ENCODE measurements at places on chromosomes 6 and 20.

DNA sequence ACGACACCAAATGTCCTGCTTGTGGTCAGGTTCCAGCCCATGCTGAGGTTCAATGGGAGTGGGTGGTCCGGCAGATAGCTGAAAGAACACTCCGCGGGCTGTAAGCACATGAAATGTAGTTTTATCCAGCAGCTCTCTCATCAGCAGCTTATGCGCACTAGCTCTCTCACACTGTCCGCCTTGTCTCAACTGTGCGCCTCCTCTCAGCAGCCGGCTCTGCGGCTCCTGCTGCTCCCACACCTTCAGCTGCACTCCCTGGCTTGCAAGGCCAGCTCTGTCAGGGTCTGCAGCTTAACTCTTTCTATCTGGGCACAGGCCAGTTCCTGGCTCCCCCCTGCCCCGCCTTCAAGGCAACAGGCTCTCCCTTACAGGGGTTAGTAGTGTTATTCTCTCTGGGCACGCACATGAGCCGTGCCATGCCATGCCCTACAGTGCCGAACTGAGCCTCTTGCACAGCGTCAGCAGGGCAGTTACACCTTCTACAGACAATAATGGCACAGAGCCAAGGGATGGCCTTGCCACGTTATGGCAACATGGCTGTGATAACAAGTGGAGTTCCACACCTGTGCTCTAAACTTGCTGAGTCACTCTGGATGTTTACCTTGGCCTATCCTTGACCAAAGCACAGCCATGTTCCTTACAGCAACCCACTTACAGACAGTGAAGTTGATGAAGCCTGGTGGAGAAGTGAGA, 84.0 kb upstream of the LRFN2 start:
- DNase-seq = no peak

GRCh38 chr6:133834472-133835170, 54.3 kb upstream of the TCF21 start:
- DNase-seq = no peak

DNA sequence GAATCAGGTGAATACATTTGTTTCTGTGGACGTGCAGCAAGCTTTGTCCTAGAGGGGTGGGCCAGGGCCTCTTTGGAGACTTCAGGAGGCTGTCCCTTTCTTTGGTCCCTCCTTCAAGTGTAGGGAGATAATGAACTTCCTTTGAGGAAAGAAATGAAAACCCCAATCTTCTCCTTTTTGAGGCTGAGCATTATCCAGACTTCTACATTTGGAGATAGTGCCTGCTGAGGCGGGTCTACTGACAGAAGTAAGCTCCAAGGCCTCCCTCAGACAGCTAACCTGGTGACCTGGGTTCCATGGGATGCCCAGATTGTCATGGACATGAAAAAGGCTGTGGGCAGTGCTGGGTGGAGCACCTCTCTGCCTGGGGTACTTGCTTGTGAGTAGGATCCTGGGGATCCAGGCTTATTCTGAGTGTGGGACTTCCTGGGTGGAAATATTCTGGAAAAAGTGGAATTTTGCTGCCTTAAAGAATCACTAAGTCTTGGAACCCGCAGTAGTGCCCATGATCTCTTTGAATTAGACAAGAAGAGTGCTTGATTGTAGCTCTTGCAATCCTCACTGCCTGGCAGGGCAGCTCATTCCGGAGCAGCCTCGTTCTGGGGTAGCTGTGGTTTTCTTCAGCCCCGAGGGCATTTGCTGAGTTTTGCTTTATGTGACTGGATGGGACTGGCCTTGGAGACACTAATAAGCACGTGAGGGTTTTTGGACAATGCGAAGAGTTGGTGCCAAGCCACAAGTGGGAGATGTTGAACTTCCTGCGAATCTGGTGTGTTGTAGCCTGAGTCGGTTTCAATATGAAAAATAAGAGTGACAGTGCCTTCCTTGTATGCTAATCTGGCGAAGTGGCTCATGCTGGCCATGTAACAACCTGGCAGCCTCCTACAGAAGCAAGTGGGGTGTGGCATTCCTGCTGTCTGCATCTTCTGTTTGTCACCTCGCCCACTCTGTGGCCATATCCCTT, 28.1 kb downstream of the SNRNP48 start:
- no peak for DNase-seq

GRCh38 chr20:51461306-51461705, 81.2 kb downstream of the NFATC2 start:
- no peak for DNase-seq

DNA sequence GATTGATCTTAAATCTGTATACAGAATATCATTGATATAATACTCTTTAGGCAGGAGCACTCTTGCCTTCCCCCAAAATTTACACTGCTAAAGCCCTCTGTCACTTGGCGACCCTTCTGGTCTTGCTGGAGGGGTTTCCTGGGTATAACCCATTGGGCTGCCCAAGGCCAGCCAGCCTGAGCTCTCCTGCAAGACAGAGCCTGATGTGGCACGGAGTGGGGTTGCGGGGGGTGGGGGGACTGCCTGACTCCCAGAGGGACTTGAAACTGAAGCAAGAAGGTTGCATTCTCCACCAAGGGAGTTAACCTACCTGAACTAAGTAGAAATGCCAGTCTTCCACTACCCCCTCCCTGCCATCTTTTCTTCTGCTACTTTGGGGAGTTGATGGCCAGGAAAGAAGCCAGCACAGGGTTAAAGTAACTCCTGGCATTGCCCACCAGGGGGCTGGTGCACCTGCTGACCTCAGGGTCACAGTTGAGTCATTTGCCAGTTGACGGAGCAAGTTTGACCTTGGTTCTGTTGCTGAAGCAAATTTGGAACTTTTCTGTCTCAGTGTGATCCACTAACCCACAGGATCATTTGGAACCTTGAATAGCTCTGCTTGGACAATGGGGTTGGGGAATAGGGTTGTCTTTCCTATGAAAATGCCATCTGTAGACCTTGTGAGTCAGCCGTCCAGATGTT, 79.4 kb downstream of the ASXL1 start:
- no peak for DNase-seq

DNA sequence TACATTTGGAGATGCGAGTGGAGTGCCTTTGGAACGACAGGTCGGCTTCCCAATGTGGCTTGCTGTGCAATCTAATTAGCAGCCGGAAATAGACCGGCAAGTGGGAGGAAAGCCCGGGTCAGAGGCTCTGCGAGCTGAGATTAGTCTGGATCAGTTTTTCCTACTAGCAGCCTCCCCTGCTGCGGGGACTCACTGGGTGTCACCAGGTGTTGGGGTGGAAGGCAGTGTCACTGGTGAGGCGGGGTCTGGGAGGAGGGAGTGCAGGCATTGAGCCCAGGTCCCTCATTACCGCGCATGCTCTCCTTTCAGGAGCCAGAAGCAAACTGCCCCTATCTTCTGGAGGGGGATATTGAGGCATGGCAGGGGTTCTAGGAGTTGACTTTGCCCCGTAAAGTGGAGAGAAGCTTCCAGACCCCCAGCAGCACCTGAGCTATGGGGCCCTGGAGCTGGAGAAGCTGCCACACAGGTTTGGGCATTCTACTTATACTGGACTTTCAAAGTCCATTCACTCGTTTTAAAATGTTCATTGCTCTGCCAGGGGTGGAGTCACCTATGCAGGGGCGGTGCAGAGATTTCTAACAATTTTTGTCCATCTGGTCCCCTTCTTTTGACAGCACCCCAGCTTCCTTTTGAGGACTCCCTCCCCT, 11.0 kb downstream of the SULF2 start:
- DNase-seq = no peak

DNA sequence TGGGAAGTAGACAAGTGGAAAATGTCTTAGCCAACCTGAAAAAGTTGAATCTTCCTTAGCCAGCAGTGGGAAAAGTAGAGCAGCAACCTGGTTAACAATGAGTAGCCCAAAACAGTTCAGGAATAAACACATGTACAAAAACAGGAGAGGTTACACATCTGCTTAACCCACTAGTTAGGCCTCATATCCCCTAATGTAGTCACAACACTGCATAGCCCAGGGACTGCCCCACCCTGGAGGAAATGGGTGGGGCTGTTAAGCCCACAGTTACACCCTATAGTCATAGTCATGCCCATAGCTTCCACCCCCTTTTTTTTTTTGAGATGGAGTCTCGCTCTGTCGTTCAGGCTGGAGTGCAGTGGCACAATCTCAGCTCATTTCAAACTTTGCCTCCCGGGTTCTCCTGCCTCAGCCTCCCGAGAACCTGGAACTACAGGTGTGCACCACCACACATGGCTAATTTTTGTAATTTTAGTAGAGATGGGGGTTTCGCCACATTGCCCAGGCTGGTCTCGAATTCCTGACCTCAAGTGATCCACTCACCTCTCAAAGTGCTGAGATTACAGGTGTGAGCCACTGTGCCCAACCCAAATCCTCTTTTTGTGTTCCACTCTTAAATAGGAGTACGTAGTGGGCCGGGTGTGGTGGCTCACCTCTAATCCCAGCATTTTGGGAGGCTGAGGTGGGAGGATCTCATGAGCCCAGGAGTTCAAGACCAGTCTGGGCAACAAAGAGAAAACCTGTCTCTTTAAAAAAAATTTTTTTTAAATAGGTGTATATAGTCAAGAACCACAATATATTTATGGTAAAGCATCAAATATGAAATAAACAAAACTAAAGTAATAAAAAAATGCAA, 24.5 kb downstream of the ILRUN start:
- DNase-seq = no peak

DNA sequence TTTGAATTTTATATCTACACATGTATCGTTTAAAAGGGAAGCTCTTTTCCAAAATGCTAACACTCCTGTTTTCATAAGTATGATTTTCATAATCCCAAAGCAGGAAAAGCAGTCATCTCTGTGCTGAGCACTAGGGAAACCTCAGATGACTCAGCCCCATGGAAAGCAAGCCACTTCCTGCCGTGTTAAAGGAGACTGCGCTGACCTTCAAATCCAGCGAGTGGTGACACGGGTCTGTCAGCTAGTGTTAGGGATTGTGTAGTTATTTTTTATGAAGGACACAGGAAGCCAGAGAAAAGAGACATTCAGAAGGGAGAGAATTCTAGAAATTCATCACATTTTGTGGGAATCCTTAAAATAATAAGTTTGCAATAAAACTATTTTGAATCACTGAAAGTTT, 57.0 kb upstream of the CD93 start:
- no peak for DNase-seq

GRCh38 chr6:42744351-42744893, 1.5 kb downstream of the TBCC start:
- no peak for DNase-seq

DNA sequence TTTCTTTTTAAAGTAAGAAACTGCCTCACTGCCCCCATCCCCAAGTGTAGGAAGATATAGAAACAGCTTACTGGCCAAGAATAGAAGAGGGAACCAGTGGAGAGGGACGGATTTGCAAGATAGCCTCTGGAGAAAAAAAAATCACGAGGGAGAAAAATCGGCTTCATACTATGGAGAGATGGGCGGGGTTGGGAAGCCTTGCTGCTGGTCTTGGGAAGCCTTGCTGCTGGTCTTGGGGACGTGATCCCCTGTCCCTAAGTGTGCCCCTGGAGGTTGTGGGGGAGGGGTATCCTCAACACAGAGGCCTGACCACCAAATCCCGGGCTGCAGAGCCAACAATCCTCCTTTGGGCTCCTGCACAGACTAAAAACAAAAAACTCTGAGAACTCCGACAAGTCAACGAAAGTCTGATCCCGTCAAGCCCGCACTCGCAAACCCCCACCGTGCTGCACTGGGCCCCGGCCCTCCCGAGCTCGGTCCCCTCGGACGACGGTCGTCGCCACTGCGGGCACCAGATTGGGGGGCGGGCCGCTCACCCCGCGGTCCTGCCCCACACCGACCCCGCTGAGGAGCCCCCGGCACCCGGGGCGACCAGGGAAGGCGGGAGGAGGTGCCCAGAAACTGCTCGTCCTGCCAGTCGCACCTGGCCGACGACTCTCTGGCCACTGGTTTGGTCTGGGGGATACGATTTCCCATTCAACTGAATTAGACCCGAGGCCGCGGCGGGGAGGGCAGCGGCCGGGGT, 750 bp downstream of the MAP7 start:
- no peak for DNase-seq

GRCh38 chr6:120805276-120805675, 529.0 kb downstream of the TBC1D32 start:
- DNase-seq = no peak

GRCh38 chr6:144365271-144365670, 80.1 kb downstream of the UTRN start:
- DNase-seq = no peak

DNA sequence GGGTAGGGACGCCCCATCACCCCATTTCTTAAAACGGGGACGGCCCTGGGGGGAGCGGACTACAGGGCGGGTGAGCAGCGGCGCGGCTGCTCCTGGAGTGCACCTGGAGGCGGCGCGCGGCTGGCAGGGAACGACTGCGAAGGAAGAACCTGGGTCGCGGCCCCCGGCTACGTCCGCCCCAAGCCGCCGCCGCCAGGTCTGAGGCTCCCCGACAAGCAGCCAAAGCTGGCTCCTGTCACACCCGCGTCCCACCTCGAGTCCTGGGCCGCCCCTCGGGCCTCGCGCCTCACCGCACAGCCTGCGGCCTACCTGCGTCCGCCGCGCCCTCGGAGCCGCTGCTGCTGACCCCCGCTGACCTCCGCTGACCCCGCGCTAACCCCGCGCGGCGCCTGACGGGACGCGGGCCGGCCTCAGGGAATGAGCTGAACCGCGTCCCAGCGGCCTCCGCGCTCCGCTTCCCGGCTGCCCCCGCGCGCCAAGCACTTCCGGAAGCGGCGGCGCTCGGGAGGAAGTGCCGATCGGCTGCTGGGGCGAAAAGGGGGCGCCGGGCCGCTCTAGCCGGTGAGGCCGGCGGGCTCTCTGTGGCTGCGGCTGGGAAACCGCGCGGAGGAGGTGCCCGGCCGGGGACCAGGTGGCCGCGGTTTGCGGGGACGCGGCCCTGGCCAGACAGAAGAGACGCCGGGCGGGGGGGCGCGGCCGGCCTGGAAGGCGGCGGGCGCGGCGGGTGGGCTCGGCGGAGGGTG, at the start of the genes ARFRP1 and ZGPAT:
TSS of gene ARFRP1 (minus strand) at position 419 of the 743 bp plus-strand sequence. CDS start 885 bp downstream, outside the sequence.
TSS of gene ZGPAT (plus strand) at position 482 of the 743 bp plus-strand sequence. CDS start 542 bp downstream, outside the sequence.
- DNase-seq = peak; percentile 64

DNA sequence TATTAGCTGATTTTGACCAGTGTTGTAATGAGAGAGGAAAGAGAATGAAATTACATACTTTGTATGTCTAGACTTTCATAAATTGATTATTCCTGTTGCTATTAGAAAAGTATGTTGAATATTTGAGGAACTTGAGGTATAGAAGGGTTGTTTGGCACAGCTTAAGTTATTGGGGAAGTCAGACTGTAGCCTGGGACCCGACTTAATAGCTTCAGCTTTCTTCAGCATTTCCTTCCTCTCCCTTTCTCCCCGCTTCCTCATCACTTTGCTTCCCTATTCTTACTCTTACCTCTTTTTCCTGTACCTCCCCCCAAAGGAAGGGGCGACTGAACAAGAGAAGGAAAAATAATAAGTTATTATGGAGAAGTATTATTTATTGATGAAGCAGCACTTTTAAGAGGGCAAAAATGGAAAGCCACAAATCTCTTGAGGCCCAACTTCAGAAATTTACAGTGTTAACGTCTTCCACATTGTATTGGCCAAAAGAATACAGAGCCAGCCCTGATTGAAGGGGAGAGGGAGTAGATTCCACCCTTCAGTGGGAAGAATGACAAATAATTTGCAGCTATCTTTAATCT, 7.4 kb downstream of the SENP6 start:
- no peak for DNase-seq

- no peak for DNase-seq
Observed at GRCh38 chr6:68040312-68040778, 594.7 kb upstream of the ADGRB3 start.

Data from stimulated activated CD8-positive, alpha-beta memory T cell treated with anti-CD3 and anti-CD28 coated beads, Interleukin-4, amount 100 ng/mL, for 4 hours (primary cell).